Fibroblast of skin of back (primary cell): ENCODE measurements at places on chromosomes 6 and 20.
A peak's percentile ranks its signal among the peaks of the same experiment; 100 is the strongest.

DNA sequence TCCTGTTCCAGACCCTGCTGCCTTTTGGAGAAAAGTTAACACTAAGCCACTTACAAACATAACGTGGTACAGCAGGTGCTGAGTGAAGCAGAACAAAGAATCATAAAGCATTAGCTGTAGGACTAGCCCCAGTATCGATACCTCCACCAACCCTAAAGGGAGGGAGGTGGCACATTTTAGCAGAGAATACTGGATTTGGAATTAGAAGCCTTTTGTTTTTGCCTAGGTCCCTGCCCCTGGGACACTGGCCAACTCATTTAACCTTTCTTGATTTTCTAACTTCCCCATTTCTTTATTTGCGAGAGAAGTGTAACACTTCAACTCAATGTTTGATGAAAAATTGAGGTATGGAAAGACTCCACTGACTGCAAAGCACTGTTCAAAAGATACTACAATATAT, 93.5 kb downstream of the B3GAT2 start:
- DNase-seq = no peak

DNA sequence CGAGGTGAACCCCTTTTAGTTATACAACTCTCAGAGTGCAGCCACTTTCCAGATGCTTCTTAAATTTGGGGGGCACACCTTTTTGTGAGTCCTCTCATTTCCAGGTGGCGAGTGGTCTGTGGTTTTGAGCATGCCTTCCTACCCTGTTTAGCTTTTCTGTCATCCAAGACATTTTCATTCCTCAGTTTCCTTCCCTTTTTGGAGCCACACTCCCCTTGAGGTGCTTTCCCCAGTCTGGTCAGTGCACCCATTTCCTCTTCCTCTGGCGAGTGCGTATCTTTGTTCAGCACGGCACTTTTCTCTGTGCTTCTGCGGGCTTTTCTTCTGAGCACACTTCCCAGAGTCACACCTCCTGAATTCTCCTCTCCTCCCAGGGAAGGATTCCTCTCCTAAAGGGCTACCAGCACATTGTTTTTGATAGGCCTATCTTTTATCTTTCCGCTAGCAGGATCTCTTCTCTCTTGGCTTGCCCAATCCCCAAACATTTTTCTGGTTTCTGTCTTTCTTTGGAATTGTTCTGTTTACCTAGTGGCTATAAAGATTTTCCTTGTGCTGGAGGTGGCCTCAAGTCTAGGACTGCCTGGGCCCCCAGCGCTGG, 1.4 kb downstream of the PHF20 start:
- no peak for DNase-seq

GRCh38 chr20:46704714-46705377, 4.6 kb upstream of the SLC2A10 start:
- DNase-seq = no peak

- DNase-seq = no peak
Measured at GRCh38 chr20:62542862-62543261, 67.1 kb upstream of the GATA5 start.

- DNase-seq = no peak
Measured at GRCh38 chr6:139254196-139254595, 37.6 kb downstream of the TXLNB start.

GRCh38 chr6:91166271-91167046, 579.6 kb upstream of the MAP3K7 start:
- DNase-seq = peak; percentile 10

GRCh38 chr6:17705428-17705777, 1.3 kb downstream of the NUP153 start:
- DNase-seq = peak; percentile 85

DNA sequence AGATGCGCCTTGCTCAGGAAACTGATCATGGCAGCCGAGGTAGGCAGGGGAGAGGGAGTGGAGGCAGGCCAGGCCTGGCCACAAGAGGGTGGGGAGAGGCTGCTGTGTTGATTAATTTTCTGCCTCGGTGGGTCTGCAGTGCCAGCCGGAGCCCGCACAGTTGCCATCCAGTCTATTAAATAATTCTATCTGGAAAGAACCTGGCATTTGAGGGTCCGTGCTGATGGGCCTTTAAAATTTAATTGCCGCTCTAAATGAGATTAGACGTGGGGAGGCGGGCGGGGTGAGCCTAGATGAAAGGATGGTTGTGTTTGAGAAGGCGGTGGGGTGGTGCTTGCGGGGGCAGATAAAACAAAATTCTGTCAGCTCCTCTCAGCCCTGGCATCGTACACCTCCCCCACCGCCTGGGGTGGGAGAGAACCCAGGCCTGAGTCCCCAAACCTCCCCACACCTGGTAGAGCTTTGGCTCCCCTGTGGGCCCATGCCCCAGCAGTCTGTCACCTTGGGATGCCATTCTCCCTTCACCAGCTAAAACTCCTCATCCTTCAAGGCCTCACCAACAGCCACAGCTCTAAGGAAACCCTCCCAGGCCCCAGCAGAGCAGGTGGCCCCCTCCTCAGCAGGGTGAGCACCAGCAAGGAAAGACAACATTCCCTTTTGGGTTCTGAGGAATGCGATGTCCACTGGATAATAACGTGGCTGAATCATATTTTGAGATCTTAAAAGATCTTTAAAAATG, 167.3 kb downstream of the GRM4 start:
- DNase-seq = no peak

DNA sequence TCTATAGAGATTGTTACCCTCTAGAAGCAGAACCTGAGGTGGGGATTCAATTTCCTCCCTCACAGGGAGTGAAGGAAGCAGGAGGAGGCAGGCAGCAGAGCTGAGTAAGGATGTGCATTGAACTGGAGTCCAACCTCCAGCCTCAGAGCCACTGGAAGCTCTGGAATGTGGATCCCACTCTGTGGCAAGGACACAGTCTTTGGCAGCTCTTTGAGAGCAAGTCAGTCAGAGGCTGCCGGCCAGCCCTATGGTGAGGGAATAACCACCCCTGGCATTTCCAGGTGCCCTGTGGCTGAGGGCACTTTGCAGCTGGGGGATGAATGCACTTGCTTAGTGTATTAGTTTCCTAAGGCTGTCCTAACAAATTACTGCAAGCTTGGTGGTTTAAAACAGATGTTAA, 37.2 kb downstream of the EBF4 start:
- peak; percentile 39 for DNase-seq

DNA sequence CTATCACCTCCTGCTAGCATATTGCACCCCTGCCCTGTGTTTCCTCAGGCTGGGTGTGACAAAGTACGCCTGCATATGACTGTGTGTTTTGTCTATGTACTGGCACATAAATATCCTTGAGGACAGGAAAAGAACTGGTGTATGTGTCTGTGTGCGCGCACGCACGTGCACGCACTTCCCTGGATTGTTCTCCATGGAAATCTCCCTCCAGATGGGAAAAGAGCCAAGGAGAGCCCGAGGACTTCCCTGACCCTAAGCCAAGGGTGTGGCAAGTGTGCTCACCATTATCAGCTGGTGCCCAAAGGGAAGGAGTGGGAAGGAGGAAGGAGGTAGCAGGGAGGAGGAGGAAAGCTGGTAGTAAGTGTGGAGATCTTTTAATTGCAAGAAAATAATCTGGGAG, 117.6 kb downstream of the HIVEP2 start:
- DNase-seq = no peak

GRCh38 chr20:7346562-7346961, 579.1 kb downstream of the BMP2 start:
- DNase-seq = no peak

- no peak for DNase-seq
Measured at GRCh38 chr6:109321752-109322151, 60.5 kb downstream of the CD164 start.

DNA sequence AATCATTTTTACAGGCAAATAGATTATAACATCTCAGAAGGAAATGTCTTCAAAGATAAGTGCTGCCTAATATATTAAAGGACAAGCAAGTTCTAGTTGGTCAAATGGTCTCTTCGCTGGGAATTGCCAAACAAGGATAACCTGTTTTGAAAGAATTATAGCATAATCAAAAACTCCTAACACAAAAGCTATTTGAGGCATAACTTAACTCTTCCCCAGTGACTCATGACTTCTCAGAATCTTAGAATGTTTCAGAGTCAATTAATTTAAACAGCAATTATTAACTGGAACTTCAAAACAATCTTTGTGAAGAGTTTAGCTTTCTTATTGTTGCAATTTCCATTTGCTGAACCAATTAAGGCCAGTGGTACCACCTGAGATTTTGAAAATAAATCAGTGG, 126.6 kb downstream of the MTFR2 start:
- peak; percentile 27 for DNase-seq

DNA sequence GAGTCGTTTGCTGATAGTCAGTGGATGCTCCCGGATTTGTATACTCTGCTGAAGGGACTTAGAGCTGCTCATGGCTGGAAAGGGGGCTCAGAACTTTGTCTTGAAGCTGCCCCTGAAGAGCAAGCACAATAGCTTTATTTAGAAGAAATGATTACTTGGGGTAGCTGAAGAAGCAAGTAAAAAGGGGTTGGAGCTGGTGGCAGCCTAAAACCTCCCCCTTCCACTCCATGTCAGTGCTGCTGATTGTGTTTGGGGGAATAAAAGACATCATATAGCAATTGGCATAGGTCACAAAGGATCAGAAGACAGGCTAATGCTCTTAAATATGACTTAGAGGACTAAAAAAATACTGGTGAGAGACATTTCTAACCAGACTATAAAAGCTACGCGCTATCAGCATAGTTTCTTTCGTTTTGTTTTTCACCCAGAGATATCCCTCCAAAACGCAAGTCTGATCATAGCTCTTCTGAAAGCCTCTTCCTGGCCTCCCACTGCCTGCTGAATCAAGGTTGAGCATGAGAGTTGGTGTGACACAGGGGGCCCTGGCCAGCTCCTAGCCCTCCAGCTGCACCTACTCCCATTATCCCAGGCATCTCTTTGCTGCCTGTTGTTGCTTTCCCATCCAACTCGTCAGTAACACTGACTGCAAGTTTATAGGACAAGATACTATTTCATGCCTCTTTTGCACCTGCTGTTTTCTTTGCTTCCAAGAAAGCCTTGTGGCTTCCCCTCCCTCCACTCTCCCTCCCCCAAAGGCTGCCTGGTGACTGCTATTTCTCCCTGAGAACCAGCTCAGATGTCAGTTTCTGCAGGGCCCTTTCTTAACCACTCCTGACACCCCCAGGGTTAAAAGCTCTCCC, 33.9 kb upstream of the SGK1 start:
- DNase-seq = no peak

DNA sequence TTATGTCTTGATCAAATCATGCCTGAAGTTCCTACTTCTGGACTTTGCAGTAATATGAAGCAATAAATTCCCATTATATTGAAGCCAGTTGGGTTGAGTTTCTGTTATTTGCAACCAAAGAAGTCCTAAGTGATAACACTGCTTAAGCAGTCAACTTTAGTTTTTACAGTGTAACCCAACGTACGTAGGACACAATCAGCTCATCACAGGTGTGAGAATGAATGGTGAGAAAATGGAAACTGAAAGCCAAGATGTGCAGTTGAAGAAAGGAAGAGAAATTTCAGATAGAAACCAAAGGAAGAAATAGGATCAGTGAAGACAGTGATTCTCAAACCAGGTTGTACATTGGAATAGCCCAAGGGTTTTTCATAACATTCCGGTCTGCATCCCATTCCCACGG, 211.4 kb upstream of the ZFP64 start:
- DNase-seq = no peak

DNA sequence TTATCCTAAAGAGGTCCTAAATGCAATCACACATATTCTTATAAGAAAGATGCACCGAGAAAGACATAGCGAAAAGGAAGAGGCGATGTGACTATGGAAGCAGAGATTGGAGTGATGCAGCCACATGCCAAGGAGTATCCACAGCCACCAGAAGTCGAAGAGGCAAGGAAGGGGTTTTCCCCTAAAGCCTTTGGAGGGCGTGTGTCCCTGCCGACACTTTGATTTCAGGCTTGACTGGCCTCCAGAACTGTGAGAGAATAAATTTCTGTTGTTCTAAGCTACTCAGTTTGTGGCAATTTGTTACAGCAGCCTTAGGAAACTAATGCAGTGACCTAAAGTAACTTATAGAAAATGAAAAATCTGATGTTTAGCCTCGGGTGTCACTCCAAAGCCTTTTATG, 179.5 kb upstream of the CITED2 start:
- no peak for DNase-seq

DNA sequence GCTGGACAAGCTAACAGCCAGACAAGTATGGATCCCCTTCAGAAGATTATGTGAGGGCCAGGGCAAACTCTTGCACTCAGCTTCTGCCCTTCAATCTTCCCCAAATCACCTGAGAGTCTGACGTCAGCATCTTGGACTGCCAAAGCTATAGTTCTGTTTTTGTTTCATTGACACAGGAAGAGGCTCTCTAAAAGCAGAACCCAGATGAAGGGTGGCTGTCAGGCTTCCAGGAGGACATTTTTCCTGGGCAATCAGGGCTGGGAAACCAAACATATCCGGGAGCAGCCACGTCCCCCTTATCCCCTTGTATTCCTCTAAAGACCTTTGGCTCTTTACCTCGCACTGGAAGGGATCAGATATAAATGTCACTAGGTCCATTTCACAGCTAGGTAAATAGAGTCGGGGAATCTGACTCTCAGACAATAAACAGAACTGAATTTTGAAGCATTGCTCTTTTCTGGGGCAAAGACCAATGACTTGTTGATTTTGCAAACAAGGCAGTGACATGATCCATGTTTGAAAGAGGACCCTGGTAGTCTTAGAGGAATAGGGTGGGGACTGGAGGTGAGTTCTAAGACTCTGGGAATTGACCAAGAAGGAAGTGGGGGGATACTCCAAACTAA, 13.3 kb downstream of the MAFB start:
- no peak for DNase-seq

DNA sequence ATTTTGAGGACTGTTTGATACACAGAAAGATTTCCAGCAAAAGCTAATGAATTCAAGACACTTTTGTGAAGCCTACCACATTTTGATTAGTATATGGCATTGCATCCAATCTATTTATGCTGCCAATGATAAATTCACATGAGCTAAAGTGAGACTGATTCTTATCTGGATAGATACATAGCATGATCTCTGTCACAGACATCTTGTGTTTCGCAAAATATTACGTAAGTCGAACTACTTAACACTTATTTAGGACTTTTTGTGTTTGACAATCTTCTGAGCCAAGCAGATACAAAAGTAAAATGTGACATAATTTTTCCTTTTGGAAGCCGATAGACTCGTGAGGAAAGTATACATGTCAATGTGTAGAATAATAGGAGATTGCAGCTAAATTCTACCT, 251.6 kb downstream of the HACE1 start:
- no peak for DNase-seq

GRCh38 chr6:160203522-160203921, 55.1 kb downstream of the SLC22A2 start:
- no peak for DNase-seq

GRCh38 chr6:32198866-32199265, 6.4 kb upstream of the GPSM3 start:
- DNase-seq = no peak

DNA sequence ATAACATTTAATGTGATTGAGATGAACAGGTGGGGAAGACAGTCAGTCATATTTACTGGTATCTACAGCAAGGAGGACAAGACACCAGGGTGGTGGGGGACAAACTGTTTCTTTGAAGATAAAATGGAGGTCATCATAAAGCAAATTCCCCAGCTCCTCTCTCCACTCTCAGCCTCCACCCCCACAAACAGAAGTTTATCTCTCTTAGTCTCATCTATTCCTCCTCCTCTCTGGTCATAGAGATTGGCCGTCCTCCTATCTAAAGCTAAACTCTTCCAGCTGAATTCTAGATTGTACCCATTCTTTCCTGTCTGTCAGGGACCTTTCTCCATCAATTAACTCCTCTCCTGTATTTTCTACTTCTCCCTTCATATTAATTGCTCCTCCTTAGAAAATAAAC, 71.1 kb downstream of the KIF6 start:
- no peak for DNase-seq

- DNase-seq = no peak
Measured at GRCh38 chr6:28711788-28712341, 186.2 kb downstream of the GPX5 start.
